Mesendoderm (in vitro differentiated cells): ENCODE measurements at places on chromosomes 7 and 10.

GRCh38 chr10:110392868-110393740 is 88.4 kb upstream of the SMNDC1 start:
- peak; percentile 57 for DNase-seq
- H3K4me3 ChIP-seq: no peak overlapping the region
- H3K27me3 ChIP-seq: no peaks in the 10 kb centered on the region

- no peaks in the 10 kb centered on the region for H3K4me1 ChIP-seq
- no peak overlapping the region for H3K4me3 ChIP-seq
- no peak overlapping the region for H3K27ac ChIP-seq
- no peaks in the 10 kb centered on the region for H3K36me3 ChIP-seq
- no peaks in the 10 kb centered on the region for H3K27me3 ChIP-seq
Observed at GRCh38 chr10:14753441-14753840, 21.3 kb downstream of the FAM107B start.

GRCh38 chr10:101843032-101844021 is at the start of gene KCNIP2:
TSS of gene KCNIP2 (minus strand) at chr10:101843800. CDS start at chr10:101843568, 232 bp downstream.
- H3K27me3 ChIP-seq: peaks cover 2% of the 10 kb centered on the region
- peak; percentile 88 for DNase-seq
- peaks cover 2% of the 10 kb centered on the region for H3K4me1 ChIP-seq
- H3K4me3 ChIP-seq: no peak within 1 kb of the TSS
- no peak within 1 kb of the TSS for H3K27ac ChIP-seq

DNA sequence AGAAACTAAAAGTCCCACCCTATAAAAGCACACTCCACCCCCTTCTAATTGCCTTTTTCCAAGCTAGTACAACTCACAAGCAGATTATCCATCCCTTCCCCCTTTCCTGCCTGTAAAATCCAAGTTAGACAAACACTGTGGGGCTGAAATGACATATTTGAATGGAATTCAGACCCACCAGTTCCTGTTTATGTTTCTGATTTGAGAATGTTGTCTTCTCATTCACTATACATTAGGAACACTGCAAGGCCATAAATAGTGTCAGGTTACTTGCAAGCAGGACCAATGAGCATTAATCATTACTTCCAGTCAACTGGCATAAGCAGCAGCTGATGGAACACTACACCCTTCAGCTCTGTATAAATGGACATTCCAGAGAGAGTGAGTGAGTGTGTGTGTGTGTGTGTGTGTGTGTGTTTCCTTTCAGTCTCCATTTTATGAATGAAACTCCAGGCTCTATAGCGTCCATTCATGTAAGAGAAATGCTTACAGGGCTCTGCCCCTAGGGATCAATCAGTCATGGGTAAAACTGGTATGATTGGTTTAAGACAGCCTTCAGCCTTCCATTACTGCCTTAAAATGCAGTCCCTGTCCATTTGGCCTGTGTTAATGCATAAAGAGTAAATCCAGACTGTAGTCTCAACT is 69.3 kb downstream of the ETV1 start:
- H3K27me3 ChIP-seq: no peaks in the 10 kb centered on the region
- H3K36me3 ChIP-seq: no peaks in the 10 kb centered on the region
- DNase-seq: peak; percentile 40
- no peak overlapping the region for H3K27ac ChIP-seq
- H3K4me3 ChIP-seq: no peak overlapping the region
- no peaks in the 10 kb centered on the region for H3K4me1 ChIP-seq
